ENCODE measurements at places on chromosomes 7 and 10. TPM values are rescaled to one million over a fixed set of nuclear protein-coding genes. Genes with fewer than 3 reads are reported as not detected.

DNA sequence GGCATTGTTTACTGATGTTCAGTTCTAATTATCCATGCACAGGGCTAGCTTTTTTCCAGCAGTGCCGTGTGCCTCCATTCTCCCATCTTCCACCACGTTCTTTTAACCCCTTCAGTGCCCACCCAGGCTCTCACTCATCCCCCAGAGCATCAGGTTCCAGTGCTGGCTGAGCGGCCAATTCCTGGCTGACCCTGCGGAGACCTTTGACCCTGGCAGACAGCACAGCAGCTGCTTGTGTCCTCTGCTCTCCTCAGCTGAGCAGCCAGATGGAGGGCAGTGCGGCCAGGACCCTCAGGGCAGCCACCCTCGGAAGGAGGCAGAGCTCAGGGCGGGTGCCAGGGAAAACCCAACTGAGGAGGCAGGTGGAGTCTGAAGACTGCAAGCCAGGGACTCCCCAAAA lies 48.4 kb downstream of the ZNF503 start:
- no peaks in the 10 kb centered on the region for H3K27me3 ChIP-seq
- DNase-seq, result no peak
- no peaks in the 10 kb centered on the region for H3K36me3 ChIP-seq
- no peak overlapping the region for H3K4me3 ChIP-seq
- no peaks in the 10 kb centered on the region for H3K4me1 ChIP-seq
- H3K27ac ChIP-seq, result no peak overlapping the region

- no peaks in the 10 kb centered on the region for H3K4me1 ChIP-seq
- no peaks in the 10 kb centered on the region for H3K27me3 ChIP-seq
- H3K27ac ChIP-seq, result no peak overlapping the region
- DNase-seq, result no peak
- H3K36me3 ChIP-seq, result no peaks in the 10 kb centered on the region
These were observed 219.1 kb downstream of the ITGB1 start for GRCh38 chr10:32738958-32739357.

DNA sequence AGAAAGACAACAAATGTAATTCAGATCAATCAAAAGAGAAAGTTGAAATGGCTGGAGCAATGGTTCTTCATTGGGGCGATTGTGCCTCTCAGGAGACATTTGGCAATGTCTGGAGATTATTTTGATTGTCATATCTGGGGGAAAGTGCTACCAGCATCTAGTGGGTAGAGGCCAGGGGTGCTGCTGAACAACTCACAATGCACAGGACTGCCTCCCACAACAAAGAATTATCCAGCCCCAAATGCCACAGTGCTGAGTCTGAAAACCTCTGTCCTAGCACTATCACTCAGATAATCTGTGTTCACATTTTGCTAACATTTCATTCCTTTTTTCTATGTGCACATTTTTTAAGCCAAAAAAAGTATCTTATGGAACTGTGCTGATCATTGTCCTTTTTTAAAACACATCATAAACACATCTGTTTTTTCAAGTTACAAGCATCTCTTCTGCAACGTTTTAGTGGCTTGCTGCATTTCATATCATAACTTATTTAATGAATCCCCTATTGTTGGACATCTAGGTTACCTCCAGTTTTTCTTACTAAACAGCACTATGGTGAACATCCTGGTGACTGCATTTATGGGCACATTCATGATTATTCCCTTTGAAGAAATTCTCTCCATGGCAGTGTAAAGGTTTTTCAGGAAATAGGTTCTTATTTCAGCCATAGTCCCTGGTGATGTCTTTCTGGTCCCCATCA lies 114.2 kb downstream of the C10orf105 start:
- no peak overlapping the region for H3K4me3 ChIP-seq
- no peaks in the 10 kb centered on the region for H3K36me3 ChIP-seq
- no peak for DNase-seq
- H3K27me3 ChIP-seq, result peaks cover 4% of the 10 kb centered on the region
- H3K4me1 ChIP-seq, result peaks cover 10% of the 10 kb centered on the region

Gene SPDYE2B
- total RNA-seq, result not detected

GRCh38 chr7:44674381-44674780 lies 68.0 kb downstream of the OGDH start:
- no peak for DNase-seq
- H3K36me3 ChIP-seq, result peaks cover 25% of the 10 kb centered on the region
- no peak overlapping the region for H3K4me3 ChIP-seq
- H3K27me3 ChIP-seq, result no peaks in the 10 kb centered on the region
- H3K27ac ChIP-seq, result no peak overlapping the region
- H3K4me1 ChIP-seq, result no peaks in the 10 kb centered on the region

DNA sequence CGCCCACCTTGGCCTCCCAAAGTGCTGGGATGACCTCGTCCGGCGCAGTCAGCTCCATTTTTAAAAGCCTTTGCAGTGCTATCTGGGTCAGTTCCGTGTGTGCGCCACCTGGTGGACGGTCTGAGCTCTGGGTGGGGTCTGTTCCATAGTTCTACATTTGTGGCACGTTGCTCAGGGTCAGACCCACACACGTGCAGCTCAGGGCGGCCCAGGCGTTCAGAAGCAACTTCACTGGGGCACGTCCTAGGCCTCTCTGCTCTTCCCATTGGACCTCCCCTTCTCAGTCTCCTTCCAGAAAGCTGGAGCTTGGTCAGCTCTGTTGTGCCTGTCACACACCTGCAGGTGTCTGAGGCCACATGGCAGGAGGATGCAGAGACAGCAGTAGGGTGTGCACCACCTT lies 137.9 kb downstream of the DNAJB6 start:
- H3K4me3 ChIP-seq, result no peak overlapping the region
- DNase-seq, result no peak
- no peaks in the 10 kb centered on the region for H3K36me3 ChIP-seq
- no peaks in the 10 kb centered on the region for H3K4me1 ChIP-seq
- H3K27ac ChIP-seq, result no peak overlapping the region

Gene LIPJ
- total RNA-seq, result 0.09 TPM

DNA sequence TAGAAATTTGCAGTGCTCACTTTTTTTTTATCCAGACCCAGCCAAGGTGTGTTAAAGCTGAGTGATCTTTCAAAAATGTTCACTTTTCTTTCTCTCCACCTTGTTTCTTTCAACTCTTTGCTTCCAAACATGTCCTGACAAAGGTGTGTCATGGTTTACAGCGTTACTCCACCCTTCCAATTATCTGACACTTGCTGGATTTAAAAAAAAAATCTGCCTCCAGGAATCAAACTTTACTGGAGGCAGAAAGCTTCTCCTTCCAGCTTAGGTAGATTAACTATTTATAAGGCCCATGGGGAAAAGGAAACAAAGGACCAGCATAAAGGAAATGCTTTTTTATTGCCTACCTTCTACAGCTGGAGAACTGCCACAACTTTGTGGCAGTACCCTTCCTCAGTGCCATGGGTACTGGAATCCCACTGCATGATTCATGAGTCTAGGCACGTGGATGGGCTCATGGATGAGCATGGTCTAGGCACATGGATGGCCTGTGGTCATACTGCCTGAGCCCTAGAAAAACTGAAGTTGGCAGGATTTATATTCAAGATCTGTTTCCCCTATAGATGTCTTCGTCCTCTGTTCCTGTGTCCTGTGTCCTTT lies at the start of gene COL17A1:
Gene COL17A1, minus strand, starts transcription at position 80 of the 600 bp plus-strand sequence. CDS start 5,207 bp downstream, outside the sequence.
- H3K27ac ChIP-seq, result no peak within 1 kb of the TSS
- H3K4me3 ChIP-seq, result no peak within 1 kb of the TSS
- H3K4me1 ChIP-seq, result no peaks in the 10 kb centered on the region
- no peak for DNase-seq

Gene FAM13C
- not detected for total RNA-seq

DNA sequence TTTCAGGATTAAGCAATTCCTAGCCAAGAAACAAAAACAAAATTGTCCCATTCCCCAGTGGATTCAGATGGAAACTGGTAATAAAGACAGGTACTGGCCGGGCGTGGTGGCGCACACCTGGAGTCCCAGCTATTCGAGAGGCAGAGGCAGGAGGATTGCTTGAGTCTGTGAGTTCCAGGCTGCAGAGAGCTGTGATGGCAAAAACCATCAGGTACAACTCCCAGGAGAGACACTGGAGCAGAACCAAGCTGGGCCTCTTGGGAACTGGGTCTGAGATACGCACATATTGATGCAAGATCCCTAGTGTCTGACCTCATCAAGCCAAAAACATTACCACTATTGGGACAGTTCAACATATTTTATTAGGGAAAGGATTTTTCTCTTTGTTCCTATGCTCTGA lies 84.0 kb upstream of the ANLN start:
- no peak for DNase-seq
- H3K27me3 ChIP-seq, result no peaks in the 10 kb centered on the region
- H3K4me1 ChIP-seq, result peaks cover 28% of the 10 kb centered on the region

DNA sequence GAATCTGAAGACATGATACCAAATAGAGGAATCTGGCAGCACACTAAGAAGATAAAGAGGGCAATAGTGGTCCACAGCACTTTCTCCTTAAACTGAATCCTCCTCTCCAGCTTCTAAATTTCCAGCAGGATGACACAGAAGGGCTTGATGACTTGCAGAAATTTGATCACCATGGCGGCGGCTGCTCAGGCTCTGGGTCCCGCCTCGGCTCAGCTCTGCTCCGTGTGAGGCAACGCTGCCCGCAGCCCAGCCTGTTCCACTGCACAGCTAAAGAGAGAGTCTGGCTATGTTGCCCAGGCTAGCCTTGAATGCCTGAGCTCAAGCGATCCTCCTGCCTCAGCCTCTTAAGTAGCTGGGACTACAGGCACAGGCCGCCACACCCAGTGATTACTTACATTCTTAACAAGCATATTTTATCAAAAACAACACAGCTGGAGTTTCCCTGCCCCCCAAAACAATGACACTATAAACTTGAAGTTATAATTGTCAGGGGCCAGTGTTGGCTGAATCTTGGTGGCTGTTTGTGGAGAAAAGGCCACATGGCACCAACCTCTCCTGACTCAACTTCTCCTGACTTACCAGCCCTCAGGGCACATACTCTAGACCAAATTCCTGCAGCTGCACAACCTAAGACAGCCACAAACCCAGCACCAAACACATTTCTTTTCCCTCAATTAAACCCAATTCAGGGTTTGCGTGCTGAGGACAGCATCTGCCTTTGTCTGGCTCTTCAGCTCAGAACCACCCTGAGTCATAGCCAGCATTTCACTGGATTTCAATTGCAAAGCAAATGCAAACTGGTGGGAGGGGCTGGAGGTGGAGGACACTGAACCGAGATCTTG lies 11.6 kb upstream of the TNPO3 start:
- H3K4me3 ChIP-seq, result no peak overlapping the region
- H3K4me1 ChIP-seq, result no peaks in the 10 kb centered on the region

Gene HOXA5
- total RNA-seq, result 21.4 TPM

DNA sequence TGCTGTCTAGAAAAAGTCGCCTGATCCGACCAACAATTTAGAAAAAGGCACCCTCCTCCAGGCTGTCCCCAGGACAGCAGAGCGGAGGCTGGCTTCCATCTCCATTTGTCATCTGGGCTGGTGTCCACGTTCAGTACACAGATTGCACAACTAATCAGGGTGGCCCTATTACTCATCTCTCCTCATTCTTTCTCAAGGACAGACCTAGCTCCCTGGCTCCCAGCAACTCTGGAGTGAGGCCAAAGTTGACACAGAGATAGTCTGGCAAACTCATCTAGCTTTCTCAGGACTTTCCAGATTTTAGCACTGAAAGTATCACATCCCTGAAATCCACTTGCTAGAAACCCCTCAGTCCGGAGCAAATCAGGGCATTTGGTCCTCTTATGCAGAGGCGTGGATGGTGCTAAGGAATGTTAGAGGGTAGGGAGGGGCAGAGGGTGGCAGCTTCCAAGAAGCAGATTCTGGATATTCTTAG lies 75.1 kb downstream of the DNAH11 start:
- no peaks in the 10 kb centered on the region for H3K27me3 ChIP-seq
- DNase-seq, result peak; percentile 30
- peaks cover 21% of the 10 kb centered on the region for H3K4me1 ChIP-seq
- peak overlapping the region; percentile 84 for H3K27ac ChIP-seq
- no peaks in the 10 kb centered on the region for H3K36me3 ChIP-seq
- no peak overlapping the region for H3K4me3 ChIP-seq

GRCh38 chr7:149027611-149028345 lies 527 bp downstream of the PDIA4 start:
- DNase-seq, result peak; percentile 51
- no peaks in the 10 kb centered on the region for H3K36me3 ChIP-seq
- H3K27me3 ChIP-seq, result no peaks in the 10 kb centered on the region
- H3K27ac ChIP-seq, result peak overlapping the region; percentile 56

Gene NUPR2
- total RNA-seq, result not detected

DNA sequence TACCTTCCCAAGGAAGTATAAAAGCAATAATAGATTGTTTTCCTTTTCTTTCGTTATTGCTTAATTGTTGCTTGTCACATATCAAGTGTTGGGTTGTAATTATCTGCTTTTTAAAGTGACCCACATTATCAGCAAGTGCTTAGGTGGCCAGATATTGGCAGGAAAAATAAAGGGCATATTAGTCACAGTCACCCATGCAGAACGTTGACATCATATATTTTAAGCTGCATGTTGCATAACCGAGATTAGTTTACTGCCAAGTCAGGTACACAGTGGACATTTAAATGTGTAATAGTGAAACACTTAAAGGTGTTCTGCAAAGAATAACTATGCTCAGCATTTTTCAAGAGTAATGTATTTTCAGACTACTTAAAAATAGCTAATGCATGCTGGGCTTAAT lies 11.4 kb downstream of the NEBL start:
- H3K36me3 ChIP-seq, result no peaks in the 10 kb centered on the region
- H3K4me3 ChIP-seq, result no peak overlapping the region
- H3K27me3 ChIP-seq, result peaks cover 2% of the 10 kb centered on the region
- no peak overlapping the region for H3K27ac ChIP-seq

- H3K4me3 ChIP-seq, result no peak overlapping the region
- DNase-seq, result no peak
- no peak overlapping the region for H3K27ac ChIP-seq
- no peaks in the 10 kb centered on the region for H3K27me3 ChIP-seq
- no peaks in the 10 kb centered on the region for H3K4me1 ChIP-seq
- H3K36me3 ChIP-seq, result no peaks in the 10 kb centered on the region
These were observed 495.5 kb upstream of the C7orf33 start for GRCh38 chr7:148095066-148095465.

GRCh38 chr7:4790078-4790465 lies 14.6 kb downstream of the AP5Z1 start:
- H3K4me1 ChIP-seq, result no peaks in the 10 kb centered on the region
- H3K27ac ChIP-seq, result no peak overlapping the region
- DNase-seq, result no peak
- H3K27me3 ChIP-seq, result no peaks in the 10 kb centered on the region
- H3K4me3 ChIP-seq, result no peak overlapping the region

Gene OPN1SW
- not detected for total RNA-seq

GRCh38 chr7:147509541-147510200 lies 1080.9 kb upstream of the C7orf33 start:
- H3K27me3 ChIP-seq, result no peaks in the 10 kb centered on the region
- no peak overlapping the region for H3K27ac ChIP-seq
- DNase-seq, result no peak
- H3K36me3 ChIP-seq, result no peaks in the 10 kb centered on the region
- H3K4me3 ChIP-seq, result no peak overlapping the region

Measured in endothelial cell of umbilical vein (primary cell).